Nephron progenitor cell (in vitro differentiated cells): ENCODE measurements at places on chromosomes 5 and 9.

- DNase-seq = no peak
Measured at GRCh38 chr5:128241051-128241695, 157.6 kb downstream of the SLC12A2 start.

DNA sequence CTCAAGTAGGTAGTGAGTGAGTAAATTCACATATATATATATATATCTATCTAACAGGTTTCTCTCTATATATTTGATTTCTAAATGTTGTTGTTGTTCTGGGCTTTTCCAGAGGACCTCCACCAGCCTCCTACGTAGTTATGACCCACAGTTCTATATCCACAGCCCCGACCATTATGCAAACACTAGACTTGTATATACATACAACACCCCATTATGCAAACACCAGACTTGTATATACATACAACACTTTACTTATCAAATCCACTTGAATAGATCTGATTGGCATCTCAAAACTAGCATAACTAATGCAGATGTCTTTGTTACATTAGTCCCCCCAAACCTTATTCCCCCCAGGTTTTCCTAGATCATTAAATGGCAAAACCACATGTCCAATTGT, 108.7 kb downstream of the JAKMIP2 start:
- no peak for DNase-seq

DNA sequence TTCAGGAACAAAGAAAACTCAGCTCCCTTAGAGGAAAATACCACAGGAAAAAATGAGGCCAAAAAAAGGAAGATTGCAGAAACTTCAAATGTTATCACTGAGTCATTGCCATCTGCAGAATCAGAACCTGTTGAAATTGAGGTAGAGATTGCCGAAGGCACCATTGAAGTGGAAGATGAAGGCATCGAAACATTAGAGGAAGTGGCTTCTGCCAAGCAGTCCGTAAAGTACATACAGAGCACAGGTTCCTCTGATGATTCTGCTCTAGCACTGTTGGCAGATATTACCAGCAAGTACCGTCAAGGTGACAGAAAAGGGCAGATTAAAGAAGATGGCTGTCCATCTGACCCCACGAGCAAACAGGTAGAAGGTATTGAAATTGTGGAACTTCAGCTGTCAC, 30.8 kb upstream of the NIM1K start:
- no peak for DNase-seq

DNA sequence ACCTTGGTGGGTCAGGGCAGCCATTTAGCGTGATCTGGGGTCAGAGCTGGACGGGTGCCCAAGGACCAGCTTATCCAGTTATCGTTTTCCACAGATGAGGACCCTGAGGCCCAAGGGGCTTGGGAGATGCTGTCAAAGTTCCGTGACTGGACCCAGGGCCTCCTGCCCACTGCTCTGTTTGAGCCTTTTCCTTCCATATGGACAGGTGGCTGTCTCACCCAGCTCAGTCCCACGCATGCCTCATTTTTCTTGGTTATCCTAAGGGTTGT, 56.5 kb downstream of the TRIP13 start:
- DNase-seq = no peak

- no peak for DNase-seq
Measured at GRCh38 chr5:57508211-57508610, 25.6 kb upstream of the ACTBL2 start.

- peak; percentile 4 for DNase-seq
Measured at GRCh38 chr5:65184780-65185179, 296.9 kb downstream of the ADAMTS6 start.

DNA sequence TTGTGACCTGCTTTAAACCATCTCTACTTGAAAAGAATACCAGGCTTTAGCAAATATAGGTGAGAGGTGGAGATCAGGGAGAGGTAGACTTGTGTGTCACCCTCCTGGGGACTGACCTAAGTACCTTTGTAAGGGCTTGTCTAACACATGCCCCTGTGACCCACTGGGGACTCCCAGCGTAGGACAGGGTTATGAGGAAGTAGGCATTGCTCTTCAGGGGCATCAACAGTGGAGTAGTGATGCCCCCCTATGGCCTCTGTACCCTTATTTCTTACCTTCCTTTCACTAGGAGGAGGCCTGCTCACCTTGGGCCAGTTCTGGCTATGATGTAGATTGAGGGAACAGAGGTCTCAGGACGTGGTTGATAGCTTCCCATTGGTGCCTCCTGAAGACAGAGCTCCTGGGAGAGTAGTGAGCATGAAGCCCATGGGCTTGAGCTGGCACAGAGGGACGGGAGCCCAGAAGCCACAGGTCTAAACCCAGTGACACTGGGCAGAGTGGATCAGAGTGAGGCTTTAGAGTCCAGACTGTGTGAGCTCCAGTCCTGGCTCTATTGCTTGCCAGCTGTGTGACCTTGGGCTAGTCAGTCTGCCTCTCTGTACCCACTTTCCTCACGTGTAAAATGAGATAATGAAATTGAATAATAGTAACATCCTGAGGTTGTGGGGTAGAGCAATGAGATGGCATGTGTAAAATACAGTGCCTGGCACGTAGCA, 191.7 kb downstream of the AOPEP start:
- DNase-seq = no peak

DNA sequence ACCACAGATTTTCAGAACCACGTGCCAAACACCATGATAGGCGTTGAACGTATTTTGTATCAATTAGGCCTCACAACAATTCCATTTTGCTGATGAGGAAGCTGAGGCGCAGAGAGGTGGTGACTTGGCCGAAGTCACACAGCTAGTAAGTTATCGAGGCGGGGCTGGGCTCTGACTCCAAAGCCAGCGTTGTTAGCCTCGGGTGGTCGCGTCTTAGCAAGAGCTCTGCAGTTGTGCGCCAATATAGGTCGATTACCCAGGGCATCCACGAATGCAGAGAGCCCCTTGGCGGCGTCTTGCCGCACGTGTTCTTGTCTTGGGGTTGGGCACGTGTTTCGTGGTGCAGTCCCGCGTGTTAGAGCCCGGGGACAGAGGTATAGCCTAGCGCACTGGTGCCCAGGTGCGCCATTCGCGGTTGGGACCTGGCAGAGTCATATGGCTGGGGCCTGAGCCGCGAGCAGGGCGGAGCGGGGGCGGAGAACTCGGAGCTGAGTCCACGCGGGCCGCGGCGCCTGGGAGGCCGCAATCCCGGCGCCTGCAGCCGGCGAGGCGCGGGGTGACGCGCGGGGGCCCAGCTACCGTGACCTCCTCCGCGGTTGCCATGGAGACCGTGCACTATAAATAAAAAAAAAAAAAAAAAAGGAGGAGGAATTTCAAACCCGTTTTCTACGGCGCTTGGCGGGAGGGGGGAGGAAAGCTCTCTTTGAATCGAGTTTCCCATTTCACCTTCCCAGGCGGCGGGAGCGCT, 62.3 kb downstream of the CXXC5 start:
- peak; percentile 87 for DNase-seq
